Progenitor cell of endocrine pancreas (in vitro differentiated cells): ENCODE measurements at places on chromosomes 12 and 14. TPM values are rescaled to one million over a fixed set of nuclear protein-coding genes. Genes with fewer than 3 reads are reported as not detected.

DNA sequence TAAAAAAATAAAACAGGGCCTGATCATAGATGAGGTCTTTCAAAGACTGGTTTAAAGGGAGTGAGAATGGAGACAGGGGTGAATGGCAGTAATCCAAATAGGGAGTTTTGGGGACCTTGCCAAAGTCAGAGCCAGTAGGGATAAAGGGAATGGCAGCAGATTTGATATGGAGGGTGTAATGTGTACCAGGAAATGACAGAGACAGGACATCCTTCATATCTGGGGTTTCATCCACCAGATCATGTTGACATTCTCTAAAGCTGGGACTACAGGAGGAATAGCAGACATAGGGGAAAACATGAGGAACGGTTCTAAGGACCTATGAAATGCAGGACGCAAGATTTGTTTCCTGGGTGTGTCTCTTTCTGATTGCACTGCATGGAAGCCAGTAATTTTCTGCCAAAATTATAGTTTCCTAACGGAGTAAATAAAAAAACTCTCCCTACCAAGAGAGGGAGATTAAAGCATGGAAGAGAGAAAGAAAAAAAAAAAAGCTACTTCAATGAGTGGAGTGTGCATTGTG is 169.9 kb downstream of the PRKD1 start:
- DNase-seq = no peak

DNA sequence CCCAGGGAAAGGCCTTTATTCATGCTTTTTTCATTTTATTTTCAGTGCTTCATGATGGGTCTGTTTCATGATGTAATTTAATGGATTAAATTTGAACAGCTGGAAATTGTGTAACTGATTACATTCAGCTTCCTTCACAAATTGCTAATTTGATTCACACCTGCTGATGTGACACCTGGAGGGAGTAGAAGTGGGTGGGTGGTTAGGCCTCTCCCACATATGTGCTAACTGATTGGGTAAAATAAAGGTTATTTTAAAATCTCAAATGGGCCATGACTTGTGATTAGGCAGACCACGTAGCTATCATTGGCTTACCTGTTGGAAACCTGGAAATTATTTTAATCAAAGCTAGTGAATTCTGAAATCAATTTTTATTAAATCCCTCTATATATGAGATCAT is 142.1 kb downstream of the GXYLT1 start:
- DNase-seq = no peak

GRCh38 chr12:12449533-12450025 is 92.7 kb downstream of the BORCS5 start:
- DNase-seq = no peak

DNA sequence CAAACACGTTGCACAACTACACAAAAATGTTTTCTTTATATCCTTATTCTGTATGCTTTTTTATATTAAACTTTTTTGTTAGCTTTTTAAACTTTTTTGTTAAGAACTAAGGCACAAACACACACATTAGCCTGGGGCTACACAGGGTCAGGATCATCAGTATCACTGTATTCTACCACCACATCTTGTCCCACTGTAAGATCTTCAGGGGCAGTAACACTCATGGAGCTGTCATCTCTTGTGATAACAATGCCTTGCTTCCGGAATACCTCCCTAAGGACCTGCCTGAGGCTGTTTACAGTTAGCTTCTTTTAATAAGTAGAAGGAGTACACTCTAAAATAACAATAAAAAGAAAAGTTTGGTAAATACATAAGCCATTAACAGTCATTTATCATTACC is 42.2 kb downstream of the PLEKHA5 start:
- DNase-seq = no peak

DNA sequence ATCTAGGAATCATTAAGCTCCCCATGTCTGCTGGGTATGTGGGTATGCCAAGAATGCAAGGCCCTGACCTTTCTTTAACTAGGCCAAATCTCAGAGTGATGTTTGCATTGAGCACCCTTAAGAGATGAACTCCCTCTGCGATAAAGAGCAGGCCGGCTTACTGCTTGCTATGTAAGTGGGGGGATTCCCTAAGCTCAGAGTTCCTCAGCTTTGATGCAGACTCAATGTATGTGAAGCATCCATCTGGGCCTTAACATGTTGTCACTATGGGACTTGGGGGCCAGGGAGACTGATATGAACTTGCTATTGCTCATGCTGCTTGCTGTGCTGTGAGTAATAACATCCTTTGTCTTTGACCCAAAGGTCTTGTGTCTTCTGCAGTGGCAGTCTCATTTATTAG is 149.7 kb downstream of the C12orf75 start:
- DNase-seq = no peak

- DNase-seq = no peak
Observed at GRCh38 chr14:106789318-106789717, 1262.9 kb downstream of the TMEM121 start.

- no peak for DNase-seq
Observed at GRCh38 chr12:12451098-12451497, 94.2 kb downstream of the BORCS5 start.

- no peak for DNase-seq
Observed at GRCh38 chr14:69741055-69741454, 25.9 kb upstream of the SRSF5 start.

- no peak for DNase-seq
Observed at GRCh38 chr12:59735231-59735630, 139.4 kb downstream of the SLC16A7 start.

- DNase-seq = no peak
Observed at GRCh38 chr12:30970559-30971197, 44.1 kb downstream of the TSPAN11 start.

DNA sequence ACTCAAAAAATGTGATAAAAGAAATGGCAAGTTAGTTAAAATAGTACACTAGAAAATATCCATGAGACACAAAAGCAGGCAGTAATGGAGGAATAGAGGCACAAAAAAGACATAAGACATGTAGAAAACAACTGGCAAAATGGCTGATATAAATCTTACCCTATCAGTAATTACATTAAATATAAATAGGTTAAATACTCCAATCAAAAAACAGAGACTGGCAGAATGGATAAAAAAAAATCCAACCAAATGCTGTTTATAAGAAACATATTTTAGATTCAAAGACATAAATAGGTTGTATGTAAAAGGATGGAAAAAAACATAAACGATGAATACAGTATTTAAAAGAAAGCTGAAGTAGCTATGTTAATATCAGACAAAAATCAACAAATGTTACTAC is 15.3 kb upstream of the BATF start:
- DNase-seq = no peak

- peak; percentile 51 for DNase-seq
Observed at GRCh38 chr14:92973261-92973797, 50.4 kb downstream of the CHGA start.

GRCh38 chr12:25713264-25713663 is 160.2 kb upstream of the LMNTD1 start:
- DNase-seq = no peak

GRCh38 chr12:72291175-72291574 is 19.0 kb downstream of the TRHDE start:
- no peak for DNase-seq

DNA sequence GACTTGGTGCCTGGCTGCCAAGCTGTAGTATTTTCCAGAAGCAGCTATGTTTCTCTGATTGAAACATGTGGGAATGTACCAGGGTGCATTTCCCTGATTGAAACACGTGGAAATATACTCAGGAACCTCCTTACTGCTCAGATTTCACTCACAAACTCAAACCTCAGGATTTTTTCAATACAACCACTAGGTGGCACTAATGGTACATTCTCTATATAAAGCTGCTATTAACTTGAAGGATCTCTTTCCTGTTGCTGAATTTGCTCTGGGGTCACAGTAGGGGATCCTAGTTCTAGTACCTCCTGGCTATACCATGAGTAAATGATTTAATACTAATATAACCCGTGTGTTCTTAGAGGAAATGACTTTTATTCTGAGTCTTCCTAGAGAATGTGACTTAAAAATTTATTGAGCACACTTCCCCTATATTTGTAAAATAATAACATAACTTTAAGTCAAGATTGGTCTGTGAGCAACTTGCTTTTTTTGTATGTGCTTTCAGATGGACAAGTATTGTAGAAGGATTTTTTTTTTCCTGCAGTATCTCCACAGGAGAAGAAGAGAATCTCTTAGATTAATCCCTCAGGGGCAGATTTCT is 173.8 kb upstream of the MIS18BP1 start:
- no peak for DNase-seq

GRCh38 chr12:116183741-116184141 is 93.8 kb downstream of the MED13L start:
- no peak for DNase-seq

GRCh38 chr14:100234511-100234910 is 4.4 kb upstream of the YY1 start:
- DNase-seq = no peak

DNA sequence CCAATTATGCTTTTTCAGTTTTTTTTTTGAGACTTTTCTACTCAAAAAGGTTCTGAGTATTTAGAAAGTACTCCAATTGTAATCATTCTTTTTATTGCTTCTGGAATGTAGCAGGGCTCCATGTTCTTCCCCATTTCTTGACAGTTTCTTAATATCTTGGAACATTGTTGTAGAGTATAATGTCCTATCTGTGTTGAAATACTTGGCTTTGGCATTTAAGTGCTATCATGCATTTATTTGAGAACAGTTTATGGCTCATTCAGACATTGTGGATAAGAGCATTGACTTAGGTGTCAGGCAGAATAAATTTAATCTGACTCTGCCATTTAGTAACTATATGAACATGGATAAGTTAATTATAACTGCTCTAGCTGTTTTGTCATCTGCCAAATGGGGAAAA is 28.3 kb downstream of the ADIPOR2 start:
- no peak for DNase-seq

DNA sequence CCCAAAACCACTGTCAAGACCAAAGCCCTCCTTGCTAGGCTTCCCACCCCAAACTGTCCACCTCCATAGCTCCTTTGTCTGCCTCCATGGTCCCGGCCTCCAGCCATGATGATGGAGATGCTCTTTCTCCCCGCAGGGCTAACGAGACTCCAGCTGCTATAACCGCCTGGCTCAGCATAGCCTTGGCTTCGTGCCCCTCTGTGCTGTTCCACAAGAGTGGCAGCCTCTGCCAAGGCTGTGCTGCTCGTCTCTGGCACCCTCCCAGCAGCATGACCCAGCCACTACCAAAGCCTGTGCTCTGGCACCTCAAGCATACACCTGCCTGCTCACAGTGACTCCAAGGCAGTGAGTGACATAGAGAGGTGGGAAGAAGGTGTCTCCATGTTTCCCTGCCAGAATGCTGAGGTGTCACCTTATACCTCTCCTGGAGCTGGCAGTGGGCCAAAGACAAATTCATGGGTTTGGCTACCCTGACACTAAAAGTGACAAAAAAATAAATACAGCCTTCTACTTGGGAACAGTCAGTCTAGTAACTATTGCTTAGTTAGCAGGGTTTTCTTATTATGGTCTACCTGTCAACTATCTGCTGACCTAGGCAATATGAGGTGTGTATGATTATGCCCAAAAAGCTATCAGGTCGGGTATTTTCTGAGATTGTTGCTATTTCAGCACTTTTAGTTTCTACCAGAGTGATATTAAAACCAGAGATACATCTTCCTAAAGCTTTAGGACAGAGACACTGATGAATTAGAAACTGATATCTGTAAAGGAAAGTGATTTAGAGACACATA is 16.1 kb upstream of the KRT73 start:
- DNase-seq = no peak

- DNase-seq = no peak
Observed at GRCh38 chr12:117069101-117069797, 30.0 kb downstream of the TESC start.

DNA sequence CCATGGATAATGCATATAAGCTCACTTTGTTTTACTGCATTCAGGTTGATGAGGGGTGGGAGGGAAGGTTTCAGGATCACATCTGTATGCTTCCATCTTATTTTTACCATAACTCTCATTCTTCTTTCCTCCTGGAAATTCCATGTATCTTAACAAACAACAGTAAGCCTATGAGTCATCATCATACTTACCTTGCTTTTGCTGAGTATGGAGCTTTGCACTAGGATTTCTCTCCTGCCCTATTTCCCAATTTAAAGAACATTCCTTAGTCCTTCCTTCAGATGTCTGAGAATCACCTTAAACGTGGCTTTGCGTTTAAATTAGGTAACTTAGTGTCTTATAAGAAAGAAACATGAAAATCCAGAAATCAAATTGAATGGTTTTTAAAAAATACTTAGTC is 1.6 kb upstream of the CLEC14A start:
- no peak for DNase-seq

DNA sequence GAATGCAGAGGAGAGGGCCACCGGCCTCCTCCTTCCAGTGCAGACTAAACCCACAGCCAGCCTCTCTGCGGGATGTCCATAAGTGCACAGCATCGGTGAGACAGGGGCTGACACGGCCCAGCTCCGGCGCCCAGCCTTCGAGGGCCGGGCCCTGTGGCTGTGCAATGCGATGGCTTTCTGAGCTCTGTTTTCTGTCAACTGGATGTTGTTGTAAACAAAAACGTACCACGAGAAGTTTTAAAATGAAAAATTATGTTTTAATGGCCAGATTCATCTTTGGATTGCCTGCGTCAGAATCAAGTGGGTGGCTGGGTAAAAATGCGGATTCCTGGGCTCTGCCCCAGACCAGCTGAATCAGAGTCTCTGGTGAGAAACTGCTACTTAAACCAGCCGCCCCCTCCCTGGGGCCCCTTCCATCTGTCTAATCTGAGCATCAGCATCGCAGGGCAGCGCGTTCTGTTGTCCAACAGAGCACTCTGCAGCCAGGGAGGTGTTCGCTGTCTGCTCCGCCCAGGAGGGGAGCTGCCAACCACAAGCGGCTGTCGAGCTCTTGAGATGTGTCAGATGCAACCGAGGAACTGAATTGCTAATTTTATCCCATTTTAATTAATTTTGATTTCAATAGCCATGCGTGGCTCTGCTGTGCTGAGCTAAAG is 133.4 kb downstream of the RFLNA start:
- DNase-seq = no peak

DNA sequence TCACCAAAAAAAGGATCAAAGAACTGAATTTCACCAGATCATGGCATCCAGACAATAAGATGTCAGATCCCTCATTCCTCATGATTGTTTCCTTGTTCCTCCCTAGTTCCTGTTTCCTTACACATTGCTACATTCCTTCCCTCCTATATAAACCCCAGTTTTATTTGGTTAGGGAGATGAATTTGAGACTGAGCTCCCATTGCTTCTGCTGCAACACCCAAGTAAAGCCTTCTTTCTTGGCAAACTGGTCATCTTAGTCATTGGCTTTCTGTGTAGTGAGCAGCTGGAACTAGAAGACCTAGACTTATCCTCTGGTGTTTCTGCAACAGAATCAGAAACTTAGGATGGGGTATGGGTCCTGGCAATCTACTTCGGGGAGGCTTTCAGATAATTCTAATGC is 217.9 kb downstream of the NOVA1 start:
- no peak for DNase-seq

GRCh38 chr14:72518809-72519377 is 375.0 kb downstream of the DPF3 start:
- DNase-seq = no peak

GRCh38 chr12:47979686-47980085 is 16.3 kb downstream of the TMEM106C start:
- no peak for DNase-seq

GRCh38 chr14:70702161-70702560 is 60.4 kb downstream of the TTC9 start:
- no peak for DNase-seq

OR4K17 gene
- total RNA-seq = not detected in 2 replicates

CPNE6 gene
- not detected in 2 replicates for total RNA-seq

C12orf76 gene
- 29.3 and 31.6 TPM in 2 replicates for total RNA-seq

CPM gene
- 28.0 and 32.1 TPM in 2 replicates for total RNA-seq

KRT74 gene
- total RNA-seq = not detected in 2 replicates

GPR84 gene
- total RNA-seq = not detected in 2 replicates

ZNF84 gene
- 102 and 103 TPM in 2 replicates for total RNA-seq

WDR89 gene
- total RNA-seq = 18.6 and 20.6 TPM in 2 replicates

GPR137C gene
- total RNA-seq = 8.7 and 10.1 TPM in 2 replicates

PTPRB gene
- total RNA-seq = 0.38 and 0.55 TPM in 2 replicates

SVOP gene
- 1.7 and 2.1 TPM in 2 replicates for total RNA-seq
